ENCODE measurements at places on chromosomes 3 and 15. TPM values are rescaled to one million over a fixed set of nuclear protein-coding genes. Genes with fewer than 3 reads are reported as not detected.

- DNase-seq, result no peak
These were observed 21.1 kb downstream of the OXNAD1 start for GRCh38 chr3:16286161-16286560.

Gene ZNF501
- total RNA-seq, result 3.1 TPM

DNA sequence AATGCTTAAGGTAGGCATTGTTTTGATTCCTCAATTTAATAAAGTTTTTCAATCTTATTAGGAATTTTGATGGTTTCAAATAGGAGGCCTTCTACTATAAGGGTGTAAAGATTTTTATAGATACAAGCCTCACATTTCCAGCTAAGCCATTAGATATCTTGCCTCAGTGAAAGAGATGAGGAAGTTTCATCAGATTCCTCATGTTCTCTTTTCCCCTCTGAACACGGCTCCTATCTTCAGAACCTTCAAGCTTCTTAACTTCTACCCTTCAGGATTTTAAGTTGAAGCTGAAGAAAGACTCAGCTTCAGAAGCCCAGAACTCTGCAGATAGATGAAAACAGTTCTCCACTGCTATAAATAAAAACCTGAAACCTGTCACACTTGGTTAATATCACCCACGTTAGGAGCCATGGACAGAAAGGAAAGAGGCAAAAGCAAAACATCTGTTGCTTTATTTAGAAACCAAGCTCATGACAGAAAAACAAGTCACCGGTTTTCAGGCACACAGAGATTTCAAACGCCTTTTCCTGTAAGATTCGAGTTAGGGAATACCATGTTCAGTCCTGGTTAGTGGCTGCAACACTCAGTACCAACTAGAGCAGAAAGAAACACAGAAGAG lies 82.2 kb upstream of the GOLGA8B start:
- no peak for DNase-seq

DNA sequence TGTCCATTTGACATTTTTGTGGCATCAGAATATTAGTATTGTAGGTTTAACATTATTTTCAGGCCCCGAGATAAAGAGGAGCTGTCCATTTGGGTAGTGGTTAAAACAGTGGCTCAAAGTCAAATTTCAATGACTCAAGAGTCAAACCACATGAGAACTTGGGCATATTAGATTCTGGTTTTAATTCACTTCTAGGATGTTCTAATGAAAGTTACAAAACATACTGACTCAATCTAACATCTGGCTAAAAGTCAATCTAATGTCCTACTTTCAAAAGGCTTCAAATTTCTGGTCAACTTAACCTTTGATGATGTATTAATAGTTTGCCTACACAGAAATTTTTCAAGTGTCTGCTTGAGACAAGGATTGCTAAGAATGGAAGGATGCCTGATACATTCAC lies 112.4 kb downstream of the ABI3BP start:
- no peak for DNase-seq

- DNase-seq, result peak; percentile 90
These were observed 126.0 kb downstream of the FMN1 start for GRCh38 chr15:33068511-33068990.

DNA sequence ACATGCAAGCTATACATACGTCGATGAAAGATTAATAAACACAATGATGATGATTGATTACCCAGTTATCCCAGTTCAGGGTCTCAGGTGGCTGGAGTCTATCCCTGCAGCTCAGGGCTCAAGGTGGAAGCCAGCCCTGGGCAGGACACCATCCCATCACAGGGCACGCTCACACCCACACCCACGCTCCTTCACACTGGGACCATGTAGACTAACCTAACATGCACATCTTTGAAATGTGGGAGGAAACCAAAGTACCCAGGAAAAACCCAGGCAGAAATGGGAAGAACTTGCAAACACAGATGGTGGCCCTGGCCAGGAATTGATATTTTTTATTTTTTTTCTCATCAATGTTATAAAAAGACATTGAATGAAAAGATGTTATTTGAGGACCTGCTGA lies 151.4 kb upstream of the MCTP2 start:
- DNase-seq, result no peak

GRCh38 chr3:69386556-69387385 lies 883 bp upstream of the FRMD4B start:
- no peak for DNase-seq

Gene NEK4
- total RNA-seq, result 10.7 TPM

Data from M059J (cell line).